CD4-positive, alpha-beta T cell treated with Interleukin-6 at 100 ng/mL for 8 hours (primary cell): ENCODE measurements at places on chromosomes 1 and 21.

DNA sequence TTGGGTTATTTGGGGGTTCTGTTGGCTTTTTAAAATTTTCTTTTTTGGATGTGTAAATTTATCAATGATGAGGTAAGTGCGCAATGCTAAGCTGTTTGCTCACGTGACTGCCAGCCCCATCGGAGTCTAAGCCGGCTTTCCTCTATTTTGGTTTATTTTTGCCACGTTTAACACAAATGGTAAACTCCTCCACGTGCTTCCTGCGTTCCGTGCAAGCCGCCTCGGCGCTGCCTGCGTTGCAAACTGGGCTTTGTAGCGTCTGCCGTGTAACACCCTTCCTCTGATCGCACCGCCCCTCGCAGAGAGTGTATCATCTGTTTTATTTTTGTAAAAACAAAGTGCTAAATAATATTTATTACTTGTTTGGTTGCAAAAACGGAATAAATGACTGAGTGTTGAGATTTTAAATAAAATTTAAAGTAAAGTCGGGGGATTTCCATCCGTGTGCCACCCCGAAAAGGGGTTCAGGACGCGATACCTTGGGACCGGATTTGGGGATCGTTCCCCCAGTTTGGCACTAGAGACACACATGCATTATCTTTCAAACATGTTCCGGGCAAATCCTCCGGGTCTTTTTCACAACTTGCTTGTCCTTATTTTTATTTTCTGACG, 3.1 kb downstream of the OLIG2 start:
- DNase-seq: peak; percentile 9

DNA sequence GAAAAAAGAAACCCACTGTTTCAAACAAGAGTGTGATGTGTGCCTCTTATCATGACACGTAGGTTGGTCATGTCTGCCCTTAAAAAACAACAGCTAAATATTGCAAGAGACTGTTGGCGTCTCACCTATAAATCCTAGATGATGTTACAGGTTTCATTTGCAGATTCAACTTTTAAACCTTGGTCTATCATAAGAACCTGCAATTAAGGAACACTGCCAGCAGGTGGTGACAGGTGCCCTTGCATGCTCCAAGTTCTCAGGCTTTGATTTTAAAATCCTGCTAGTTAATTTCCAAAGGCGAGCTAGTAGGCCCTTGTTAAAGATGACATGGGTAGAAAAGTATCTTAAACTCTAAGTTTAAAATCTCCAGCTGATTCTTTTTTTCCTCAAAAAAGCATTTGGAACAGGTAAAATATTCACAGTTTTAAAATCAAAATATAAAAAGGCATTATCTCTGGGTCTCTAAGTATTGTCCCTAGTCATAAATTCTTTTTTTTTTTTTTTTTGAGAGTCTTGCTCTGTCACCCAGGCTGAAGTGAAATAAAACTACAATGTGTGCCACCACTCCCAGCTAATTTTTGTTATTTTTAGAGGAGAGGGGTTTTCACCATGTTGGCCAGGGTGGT, 39.1 kb downstream of the CLSTN1 start:
- peak; percentile 73 for DNase-seq

DNA sequence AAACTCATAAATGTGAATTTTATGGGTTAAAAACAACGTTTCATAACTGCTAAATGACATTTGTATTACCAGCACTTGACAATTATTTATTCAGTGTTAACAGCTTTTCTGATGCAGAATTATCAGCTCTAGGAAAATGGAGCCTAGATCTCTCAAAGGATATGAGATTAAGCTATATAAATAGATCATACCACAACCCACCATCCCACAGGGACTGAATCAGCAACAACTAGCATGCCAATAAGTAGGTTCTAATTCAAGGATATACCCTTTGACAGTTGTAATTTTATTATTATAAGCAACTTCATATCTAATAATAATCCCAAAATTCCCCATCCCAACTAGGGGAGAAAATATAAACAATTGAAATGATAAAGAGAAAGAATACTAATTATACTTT, 275.4 kb upstream of the RGS18 start:
- DNase-seq: no peak

GRCh38 chr1:56578138-56578962, 1.0 kb downstream of the PLPP3 start:
- no peak for DNase-seq

DNA sequence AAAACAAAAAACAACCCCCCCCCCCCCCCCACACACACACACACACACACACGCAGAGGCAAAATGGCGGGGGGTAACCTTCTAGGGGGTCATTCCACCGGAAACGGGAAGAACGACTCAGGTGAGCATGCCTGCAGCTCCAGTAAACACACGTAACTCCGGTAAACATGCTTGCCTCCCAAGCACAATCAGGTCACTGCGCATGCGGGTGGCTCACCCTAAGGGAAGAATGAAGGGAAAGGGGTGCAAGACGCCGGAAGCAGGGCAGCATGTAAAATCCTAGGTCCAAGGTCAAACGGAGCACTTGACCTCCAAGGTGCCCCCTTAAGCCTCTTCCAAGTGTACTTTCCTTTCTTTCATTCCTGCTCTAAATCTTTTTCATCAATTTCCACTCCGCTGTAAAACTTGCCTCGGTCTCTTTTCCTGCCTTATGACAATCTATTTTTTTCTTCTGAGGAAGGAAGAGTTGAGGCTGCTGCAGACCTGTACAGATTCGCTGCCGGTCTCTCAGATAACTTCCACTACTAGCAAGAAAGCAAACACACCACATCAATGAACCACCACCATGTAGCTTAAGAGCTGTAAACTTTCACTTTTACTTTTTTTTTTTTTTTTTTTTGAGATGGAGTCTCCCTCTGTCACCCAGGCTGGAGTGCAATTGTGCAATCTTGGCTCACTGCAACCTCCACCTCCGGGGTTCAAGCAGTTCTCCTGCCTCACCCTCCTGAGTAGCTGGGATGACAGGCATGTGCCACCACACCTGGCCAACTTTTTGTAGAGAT, 21.0 kb upstream of the CBR3 start:
- DNase-seq: peak; percentile 82

DNA sequence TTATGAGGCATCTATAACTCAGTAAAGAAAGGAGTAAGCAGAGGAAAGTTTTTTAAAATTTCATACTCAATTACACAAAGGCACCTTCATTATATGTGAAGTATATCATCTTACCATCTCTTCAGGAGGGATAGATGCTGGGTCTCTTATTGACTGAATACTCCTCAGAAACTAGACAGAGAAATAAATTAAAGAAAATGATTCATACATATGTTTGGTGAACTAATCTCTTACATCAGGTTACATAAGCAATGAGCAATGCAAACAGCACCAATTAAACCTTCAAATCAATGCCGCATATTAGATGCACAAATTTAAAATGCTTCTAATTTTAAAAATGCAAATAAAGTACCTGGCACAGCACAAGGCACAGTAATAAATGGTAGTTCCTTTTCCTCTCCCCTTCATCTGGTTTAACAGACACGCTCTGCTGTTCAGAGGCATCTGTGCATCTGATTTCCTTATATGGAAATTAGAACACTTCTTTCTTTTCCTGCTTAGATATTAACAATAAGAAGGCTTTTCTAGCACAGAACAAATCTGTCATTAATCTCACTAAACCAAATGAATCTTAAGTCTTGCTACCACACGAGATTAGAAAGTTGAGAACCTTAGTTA, 20.0 kb downstream of the SCYL3 start:
- no peak for DNase-seq

DNA sequence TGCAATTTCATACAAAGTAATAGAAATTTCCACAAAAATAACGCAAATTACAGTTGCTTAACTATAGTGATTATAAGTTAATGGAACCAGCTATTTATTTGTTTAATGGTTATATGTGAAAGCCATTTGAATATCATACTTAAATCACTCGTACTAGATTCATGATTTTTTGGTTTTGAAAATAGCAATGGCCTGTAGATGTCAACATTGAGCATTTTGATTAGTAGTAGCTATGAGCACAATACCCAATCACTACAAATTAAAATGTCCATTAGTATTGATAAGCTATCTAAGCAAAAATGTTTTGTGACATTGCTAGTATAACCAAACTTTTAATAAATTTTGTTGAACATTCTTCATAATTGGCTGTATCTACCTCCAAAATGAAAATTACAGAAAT, 10.0 kb downstream of the COL24A1 start:
- no peak for DNase-seq

GRCh38 chr1:172177849-172178248, 242.6 kb upstream of the C1orf105 start:
- no peak for DNase-seq

DNA sequence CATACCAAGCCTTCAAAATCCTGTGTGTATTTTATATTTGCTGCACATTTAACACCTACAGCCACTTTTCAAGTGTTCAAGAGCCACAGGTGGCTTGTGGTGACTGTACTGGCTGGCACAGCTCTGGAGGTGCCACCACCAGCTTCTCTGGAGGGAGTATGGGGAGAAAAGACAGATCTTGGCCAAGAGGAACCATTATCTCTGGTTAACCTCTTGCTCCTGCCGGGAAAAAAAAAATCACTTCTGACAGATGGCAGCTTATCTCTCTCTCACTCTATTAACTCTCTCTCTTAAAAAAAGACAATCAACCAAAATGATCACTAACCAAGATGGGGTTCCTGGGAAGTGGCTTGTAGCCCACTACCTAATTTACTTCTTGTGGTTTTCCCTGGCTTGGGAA, 1.2 kb upstream of the RIIAD1 start:
- DNase-seq: no peak

- no peak for DNase-seq
Observed at GRCh38 chr1:37691497-37692077, 729 bp upstream of the CDCA8 start.

- DNase-seq: no peak
Observed at GRCh38 chr1:166133857-166134256, 32.9 kb downstream of the FAM78B start.

GRCh38 chr1:46188295-46189030, 9.8 kb downstream of the POMGNT1 start:
- DNase-seq: no peak

DNA sequence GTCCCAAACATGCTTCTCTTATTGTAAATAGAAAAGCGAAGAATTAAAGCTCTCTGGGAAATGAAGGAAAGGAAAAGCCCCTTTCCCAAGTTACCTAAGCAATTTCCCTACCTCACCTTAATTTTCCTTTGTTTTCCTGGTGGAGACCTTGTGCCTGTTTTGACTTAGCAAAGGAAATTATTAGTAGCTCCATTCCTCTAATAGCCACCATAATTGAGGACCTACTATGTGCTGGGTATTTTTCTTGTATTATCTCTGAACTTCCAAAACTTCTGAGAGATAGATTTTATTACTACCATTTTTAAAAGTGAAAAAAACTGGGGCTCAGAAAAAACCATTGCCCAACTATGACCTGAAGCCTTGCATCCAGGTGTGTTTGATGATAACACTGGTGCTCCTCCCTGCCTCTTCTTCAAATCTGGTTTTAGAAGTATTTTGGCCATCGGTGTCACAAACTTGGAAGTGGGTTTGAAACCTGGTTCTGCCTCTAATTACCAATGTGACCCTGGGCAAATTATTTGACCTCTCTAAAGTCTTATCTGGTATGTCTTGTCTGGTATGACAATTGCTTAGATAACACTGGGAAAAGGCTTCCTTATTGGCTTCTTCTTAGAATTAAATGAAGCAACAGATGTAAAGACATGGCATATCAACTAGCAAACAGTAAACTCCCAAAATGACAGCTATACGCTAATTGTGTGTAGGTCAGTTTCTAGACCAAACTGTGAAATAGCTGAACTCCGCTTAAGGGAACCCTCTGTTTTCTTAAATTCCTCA, 39.5 kb downstream of the BCL9 start:
- DNase-seq: no peak

DNA sequence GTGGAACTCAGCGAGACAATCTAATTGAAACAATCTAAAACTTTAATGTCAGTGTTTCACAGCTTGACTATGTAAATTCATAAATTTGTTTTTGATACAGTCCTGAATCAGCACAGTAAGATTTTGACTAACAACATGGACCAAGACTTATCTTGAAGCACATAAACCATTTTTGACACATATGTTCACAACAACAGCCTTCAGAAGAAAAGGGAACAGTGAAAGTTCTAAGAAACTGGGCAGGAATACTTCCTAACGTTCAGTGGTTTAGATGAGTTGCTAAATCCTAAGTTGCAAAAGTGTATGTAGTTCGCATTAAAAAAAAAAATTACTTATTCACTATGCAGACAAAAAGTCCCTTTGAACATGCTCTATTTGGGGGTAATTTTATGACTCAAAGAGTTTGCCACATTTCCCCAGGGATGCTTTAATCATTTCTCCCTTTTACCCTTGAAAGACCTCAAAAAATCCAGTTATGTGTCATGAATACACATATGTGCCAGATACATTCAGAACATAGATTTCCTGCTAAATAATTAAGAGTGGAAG, 120.2 kb downstream of the MRPL39 start:
- DNase-seq: no peak

DNA sequence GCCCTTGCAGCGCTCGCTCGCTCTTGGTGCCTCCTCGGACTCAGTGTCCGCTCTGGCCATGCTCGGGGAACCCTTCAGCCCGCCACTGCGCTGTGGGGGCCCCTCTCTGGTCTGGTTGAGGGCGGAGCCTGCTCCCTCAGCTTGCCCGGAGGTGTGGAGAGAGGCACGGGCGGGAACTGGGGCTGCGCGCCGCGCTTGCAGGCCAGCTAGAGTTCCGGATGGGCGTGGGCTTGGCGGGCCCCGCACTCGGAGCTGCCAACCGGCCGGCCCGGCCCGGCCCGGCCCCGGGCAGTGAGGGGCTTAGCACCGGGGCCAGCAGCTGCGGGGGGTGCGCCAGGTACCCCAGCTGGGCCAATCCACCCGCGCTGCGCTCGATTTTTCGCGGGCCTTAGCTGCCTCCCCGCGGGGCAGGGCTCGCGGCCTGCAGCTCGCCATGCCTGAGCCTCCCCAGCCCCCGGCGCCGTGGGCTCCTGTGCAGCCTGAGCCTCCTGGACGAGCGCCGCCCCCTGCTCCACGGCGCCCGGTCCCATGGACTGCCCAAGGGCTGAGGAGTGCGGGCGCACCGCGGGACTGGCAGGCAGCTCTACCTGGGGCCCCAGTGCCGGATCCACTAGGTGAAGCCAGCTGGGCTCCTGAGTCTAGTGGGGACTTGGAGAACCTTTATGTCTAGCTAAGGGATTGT, 217.0 kb upstream of the PKN2 start:
- no peak for DNase-seq

DNA sequence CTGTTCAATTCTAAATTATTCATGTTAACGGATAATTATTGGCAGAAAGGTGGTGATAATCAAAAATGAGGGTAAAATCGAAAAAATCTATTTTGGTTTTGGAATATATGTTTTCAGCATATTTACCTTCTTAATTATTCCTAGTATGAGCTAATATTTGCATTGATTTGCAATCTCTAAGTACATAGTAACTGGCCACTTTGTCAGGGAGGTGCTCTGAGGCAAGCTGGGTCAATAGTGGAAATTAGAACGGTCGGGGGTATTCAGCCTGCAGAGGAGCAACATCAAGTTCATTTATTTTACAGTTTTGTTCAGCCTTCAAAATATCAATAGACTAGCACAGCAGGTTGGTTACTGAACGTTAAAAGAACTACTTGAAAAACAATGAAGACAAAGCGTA, 1.8 kb downstream of the OTUD7B start:
- no peak for DNase-seq

- DNase-seq: no peak
Observed at GRCh38 chr1:153212201-153212600, 5.2 kb upstream of the PRR9 start.
